ENCODE measurements at places on chromosomes 7 and 10.

DNA sequence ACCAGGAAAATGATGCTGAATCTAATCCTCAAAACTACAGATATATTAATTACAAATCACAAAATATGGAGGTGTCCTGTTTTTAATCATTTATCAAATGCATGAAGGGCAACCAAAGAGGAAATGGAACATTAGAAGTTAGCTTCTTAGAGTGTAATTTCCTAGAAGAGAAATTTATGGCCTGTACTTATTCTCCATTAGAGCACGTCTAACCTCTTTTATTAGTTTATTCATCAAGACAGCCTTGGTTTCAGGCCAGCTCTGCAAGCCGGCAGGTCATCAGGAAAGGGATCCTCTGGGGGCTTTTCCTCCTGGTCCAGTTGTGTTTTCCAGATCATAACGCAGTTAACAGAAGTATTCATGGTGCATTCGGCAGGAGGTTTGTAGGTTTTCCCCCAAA lies 517.6 kb downstream of the KCNMA1 start:
- DNase-seq = no peak

GRCh38 chr10:61286686-61287085 lies 166.5 kb downstream of the TMEM26 start:
- no peak for DNase-seq

DNA sequence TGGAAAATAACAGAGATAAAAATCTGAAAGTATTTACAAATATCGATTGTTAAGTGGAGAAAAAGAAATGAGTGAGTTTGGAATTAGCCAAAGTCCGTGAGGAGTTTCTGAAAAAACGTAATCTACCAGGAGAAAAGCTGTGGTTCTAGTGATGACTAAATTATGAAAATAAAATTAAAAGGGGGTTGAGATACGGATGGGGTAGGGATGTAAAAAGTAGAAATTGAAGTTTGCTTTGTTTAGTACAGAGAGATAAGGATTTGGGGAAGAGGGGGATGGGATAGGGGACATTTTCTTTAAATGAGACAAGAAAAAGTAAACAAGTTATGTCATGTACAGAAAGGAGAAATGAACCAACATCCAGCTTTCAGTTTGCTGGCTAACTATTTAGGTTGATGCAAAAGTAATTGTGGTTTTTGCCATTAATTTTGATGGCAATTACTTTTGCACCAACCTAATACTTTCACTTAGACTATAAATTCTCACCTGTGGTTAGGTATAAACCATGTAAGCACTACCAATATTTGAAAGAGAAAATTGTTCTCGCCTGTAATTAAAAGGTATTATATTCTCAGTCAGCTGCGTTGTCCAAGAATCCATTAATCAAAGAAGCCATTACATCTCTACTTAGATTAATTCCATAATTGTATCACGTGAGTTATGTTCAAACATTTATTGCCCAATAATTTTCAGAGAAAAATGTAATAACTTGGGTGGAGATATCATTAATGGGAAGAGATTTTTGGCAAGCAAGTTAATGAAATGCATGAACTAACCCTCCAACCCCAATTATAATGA lies 143.0 kb upstream of the NRP1 start:
- no peak for DNase-seq

DNA sequence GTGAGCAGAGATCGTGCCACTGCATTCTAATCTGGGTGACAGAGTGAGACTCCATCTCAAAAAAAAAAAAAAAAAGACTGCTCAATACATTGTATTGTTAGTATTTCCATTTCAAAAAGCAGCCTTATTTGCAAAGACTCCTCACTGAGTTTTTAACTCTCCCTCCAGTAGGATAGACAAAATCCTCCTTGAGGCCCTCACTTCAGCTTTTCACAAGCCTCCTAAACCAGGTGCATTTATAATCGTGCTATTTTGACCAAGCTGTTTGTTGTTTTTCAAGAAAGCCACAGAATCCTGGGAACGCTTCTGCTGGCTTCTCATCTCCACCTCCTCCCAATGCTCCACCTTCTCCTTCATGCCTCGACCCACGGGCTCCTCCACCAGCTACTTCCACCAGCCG lies 6.3 kb upstream of the DDIT4 start:
- no peak for DNase-seq

- DNase-seq = no peak
Observed at GRCh38 chr10:86363833-86364490, 2.6 kb downstream of the GRID1 start.

GRCh38 chr7:27128034-27128433 lies 2.5 kb downstream of the HOXA4 start:
- DNase-seq = no peak
